Caco-2 (cell line): ENCODE measurements at places on chromosomes 6 and 20.

DNA sequence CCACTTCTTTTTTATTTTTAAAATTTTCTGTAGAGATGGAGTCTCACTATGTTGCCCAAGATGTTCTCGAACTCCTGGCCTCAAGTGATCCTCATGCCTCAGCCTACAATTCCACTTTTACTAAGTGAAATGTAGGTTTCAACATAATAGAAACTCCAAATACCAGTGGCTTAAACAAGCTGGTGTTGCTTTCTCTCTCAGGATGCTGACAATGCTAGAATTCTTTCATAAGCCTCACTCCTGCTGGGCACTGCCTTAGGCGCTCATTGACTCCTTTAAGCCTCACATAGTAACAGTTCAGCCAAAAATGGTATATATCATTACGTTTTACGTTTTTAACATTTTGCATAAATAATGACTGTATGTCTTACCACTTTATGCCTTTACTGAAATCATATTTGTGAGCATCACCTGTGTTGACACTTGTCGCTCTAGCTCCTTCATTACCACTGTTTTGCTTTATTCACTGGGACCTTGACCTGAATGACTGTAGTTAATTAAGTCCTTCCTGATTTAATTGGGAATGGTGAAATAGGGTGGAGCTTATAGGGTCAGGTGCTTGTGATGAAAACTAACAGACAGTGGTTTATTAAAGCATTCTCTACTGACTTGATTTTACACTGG lies 3.9 kb upstream of the CST9 start:
- DNase-seq, result no peak

DNA sequence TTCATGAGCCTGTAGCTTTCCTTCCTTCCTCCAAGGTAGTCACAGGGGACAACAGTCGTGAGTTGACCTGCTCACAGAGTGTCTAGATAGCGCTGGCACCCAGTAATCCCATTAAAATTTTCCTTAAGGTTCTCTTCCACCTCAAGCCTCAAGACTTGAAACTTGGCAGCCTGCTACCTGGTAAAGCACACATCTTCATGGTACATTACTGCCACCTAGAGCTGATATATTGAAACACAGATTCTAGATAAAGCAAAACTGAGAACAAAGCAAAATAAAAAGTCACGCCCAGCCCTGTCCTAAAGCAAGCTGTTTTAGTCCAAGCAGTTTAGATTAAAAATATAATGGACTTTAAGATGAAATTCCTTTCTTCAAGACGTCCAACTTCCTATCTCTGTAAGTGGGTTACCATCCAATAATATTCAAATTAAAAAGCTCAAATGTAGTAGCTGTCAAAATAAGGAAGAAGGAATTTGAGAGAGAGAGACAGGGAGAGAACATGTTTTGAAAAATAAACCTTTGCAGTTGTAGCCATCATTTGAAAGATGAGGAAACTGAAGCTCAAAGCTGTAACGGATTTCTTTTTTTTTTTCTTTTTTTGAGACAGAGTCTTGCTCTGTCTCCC lies 50.7 kb upstream of the CD83 start:
- peak; percentile 51 for DNase-seq

DNA sequence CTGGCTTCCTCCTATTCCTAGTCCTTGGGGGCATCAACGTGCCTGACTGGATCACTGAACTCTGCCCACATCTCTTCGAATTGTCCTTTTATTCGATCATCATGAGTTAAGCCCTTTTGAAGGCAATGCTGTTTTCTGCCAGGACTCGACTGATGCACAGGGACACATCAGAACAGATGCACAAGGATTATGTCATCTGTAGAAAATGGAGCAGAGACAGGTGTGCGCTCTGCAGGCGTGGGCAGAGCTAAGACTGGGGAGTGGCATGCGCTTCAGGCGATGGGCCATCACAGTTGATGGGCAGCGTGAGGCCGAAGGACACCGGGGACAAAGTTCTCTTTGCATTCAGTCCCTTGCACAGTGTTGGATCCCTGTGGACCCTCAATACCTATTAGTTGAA lies 13.1 kb downstream of the GABRR1 start:
- DNase-seq, result no peak

GRCh38 chr6:14706378-14706929 lies 539.4 kb upstream of the JARID2 start:
- DNase-seq, result no peak

- no peak for DNase-seq
Measured at GRCh38 chr6:85892346-85892745, 249.7 kb upstream of the SYNCRIP start.

DNA sequence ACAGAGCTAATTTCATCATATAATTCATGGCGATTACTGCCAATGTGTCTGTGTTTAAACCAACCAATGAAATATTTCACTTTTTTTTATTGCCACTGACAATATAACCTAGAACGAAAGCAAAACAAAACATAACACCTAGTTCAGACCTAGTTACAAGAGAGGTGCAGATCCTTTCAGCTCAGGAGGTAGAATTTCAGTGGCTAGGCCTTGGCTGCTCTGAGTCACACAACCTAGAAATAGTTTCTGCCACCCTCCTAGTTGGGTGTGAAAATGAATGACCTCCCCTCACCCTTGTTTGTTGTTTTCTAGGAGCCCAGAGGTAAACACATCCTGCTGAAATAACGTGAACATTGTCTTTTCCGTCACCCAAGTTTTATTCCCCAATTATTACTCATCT lies 356.3 kb downstream of the HTR1B start:
- no peak for DNase-seq

- DNase-seq, result no peak
Measured at GRCh38 chr20:38119446-38119845, 45.6 kb downstream of the TGM2 start.

DNA sequence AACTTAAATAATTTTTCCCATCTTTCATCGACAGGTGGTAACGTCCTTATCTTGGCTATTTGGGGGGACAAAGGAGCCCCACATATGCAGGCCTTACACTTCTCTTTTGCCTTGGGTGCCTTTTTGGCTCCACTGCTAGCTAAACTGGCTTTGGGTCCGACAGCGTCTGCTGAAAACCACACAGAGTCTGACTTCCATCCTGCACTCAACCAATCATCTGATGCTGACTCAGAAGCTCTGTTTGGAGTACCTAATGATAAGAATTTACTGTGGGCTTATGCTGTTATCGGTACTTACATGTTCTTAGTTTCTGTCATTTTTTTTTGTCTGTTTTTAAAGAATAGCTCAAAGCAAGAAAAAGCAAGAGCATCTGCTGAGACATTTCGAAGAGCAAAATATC lies 178.5 kb downstream of the SLC16A10 start:
- no peak for DNase-seq

DNA sequence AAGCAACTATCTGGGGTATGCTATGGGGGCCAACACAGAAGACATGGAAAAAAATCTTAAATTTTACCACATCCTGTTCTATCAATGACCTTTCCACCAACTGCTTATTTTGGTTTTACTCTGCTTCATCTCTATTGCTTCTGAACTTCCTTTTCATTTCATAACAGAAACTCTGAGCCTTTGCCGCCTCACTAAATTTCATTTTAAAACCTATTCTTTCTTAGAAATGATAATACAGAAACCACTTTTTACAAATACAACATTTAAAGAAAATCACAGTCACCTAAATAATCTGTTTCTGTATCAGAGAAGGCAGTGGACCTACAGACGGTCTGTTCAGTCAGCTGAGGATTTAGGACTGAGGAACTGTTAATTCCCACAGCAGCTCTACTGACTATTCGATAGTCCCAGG lies 117.5 kb downstream of the KCNQ5 start:
- no peak for DNase-seq

DNA sequence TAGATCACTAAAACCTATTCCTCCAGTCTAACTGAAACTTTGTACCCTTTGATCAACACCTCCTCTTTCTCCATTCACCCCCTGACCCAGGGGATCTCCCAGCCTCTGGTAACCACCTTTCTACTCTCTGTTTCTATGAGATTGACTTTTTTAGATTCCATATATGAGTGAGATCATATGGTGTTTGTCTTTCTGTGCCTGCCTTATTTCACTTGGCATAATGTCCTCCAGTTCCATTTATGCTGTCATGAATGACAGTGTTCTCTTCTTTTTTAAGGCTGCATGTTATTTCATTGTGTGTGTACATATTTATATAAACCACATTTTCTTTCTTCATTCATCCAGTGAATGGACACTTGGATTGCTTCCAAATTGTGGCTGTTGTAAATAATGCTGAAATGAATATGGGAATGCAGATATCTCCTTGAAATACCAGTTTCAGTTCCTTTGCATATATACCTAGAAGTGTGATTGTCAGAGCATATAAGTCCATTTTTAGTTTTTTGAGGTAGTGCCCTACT lies 57.7 kb downstream of the DHX35 start:
- DNase-seq, result no peak

DNA sequence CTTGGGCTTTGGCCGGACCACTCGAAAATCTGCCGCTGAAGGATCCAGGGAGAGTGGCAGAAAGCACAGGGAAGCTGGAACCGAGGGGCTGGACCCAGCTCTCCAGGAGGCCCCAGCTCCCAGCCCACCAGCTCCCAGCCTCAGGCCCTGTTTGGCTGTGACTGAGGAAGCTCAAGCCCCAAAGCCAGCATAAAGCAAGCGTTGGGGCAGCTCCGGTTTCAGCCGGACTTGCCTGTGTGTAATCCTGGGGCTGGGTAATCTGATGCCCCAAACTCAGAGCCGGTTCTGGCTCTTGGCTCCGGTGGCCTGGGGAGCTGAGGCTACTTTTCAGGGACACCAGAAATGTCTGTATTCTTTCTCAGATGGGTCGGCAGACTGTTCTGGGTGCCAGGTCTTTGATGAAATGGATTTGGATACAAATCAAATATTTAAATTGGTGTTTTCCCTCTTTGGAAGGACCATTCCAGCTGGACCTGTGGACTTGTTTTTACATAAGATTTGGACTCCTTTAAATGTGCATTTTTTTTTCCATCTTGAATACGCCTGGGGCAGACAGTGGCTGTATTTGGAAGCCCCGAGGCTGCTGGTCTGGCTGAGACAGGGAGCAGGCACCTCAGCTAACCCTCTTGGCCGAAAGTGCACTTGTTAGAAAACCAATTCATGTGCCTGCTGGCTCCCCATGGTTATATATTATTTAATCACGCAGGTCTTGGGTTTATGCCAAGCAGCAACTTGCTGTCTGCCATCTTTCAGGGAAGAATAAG lies 29.7 kb downstream of the RPP40 start:
- DNase-seq, result no peak

DNA sequence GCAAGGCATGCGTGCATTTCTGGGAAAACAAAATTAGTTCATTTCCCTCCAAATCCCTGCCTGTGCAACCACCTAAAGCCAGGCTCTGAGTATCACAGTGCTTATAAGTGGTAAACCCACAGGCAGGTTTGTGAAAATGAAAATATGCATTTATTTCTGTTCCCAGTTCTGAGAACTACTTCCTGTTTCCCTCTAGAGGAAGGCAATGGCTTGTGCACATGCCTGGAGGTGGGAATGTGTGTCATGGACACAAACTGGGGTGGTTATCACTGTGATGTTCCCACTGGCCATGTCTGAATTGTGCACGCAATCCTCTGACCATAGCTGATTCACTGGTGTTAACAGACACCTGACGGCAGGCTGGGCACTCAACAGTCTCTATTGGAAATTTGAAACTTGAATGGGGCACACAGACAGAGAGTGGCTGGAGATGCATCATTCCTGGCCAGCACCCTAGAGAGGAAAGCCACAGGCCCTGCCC lies 26.3 kb downstream of the FAM110A start:
- no peak for DNase-seq

DNA sequence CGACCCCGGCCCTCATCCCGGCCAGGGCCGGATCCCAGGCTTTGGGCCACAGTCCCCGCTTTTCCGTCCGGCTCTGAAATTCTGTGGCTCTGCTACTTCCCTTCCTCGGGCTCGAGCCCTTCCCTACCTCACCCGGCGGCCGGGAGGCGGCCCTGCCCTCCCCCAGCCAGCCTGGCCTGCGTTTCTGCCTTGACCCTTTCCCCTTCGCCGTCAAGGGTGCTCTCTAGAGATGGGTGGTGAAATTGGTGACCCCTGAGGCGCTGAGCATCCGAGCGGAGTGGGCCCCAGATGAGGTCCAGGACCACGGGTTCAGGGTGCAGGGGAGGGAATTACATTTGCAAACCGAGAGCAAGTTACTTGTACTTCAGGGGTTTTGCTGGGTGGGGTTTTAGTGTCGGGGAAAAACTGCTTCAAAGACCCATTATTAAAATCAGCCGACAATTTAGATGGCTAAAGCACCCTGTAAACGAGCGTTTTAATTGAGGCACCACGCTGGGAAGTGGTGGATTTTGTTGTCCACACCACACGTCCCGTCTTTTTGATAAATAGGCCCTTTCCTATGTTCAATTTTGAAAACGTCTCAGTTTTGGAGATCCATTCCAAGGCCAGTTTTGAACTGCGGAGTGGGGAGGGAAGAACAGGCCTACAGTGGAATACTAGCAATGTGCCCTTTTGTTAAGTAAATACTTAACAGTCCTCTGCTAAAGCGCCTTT lies 9.9 kb downstream of the TFAP2A start:
- no peak for DNase-seq

DNA sequence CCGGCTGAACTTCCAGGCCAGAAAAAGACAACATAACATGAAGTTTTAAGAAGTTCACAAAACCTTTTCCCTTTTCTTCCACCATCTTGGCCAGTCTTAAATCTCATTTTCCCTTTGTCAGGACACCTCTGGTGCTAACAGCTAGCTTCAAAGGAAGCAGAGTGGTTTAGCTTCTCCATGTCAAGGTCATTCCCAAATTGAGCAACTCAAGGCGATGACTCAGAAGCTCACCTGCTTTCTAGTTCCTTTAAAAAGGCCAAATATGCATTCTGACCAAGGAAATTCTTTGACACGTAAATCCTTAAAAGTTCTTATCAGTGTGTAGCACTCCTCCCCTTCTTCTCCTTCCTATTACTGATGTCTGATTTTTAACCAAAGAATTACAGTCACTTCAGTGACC lies 69.6 kb upstream of the VGLL2 start:
- no peak for DNase-seq
